ENCODE measurements at places on chromosomes 13 and 19.

DNA sequence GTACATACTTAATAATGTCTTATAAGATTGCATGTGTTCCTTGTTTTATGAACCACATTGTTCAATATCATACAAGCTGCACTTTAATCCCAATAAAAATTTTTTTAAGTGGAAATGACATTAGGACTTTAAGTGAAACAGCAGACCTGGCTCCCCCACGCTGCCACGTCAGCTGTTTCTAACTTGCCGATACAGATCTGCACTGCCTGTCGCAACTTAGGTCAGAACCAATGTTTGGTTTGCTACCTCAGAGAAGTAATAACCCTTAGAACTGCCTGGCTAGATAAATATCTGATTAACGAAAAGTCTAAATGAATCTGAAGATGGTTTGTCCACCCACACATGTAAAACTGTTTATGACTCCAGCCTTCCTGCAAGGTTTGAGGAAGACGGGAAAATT, 327.5 kb upstream of the DACH1 start:
- DNase-seq: no peak

- no peak for DNase-seq
These were observed 865 bp downstream of the ZNF382 start for GRCh38 chr19:36605877-36606478.

GRCh38 chr13:30148171-30148754, 159.1 kb downstream of the KATNAL1 start:
- DNase-seq: no peak

DNA sequence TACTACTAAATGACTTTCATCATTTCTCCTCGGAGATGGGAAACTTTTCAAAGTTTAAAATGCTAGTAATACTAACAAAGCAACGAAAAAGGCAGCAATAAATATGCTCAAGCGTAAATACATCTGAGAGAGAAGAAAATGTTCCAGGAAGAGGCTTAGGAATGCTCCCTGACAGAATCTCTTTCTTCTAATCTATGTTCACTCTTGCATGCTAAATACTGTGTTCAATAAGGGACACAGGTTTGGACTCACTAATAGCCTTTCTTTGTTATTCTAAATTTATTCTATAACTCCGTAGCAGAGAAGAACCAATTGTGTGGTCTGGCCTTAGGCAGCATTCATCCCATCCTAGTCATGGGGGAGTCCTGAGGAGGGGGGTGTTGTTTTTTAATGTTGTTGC, 823.0 kb downstream of the PCDH9 start:
- DNase-seq: no peak

DNA sequence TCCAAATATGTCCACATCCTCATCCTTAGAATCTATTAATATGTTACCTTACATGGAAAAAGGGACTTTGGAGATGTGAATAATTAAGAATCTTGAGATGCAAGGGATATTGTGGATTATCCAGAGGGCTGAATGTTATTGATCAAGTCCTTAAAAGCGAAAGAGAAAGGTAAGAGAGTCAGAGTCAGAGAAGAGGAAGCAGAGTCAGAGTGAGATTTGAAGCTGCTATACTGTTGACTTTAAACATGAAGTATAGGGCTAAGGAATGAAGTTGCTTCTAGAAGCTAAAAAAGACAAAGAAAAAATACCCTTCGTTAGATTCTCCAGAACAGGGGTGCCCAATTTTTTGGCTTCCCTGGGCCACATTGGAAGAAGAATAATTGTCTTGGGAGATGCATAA, 627.2 kb upstream of the SLITRK6 start:
- DNase-seq: no peak

DNA sequence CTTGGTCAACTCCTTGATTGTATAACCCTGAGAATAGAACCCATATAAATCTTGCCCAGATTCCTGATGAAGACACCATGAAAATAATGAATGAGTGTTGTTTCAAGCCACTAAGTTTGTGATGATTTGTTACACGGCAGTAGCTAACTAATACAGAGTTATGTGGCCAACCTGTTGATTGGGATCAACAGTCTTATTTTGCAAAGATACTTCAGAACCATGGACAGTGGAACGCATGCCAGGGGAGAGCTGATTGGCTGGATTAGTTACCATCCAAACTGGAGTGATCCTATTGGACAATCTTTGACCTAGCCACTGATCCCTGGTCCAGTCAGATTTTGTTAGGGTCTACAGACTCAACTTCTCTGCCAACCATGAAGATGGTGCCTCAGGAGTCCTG, 26.6 kb downstream of the CD70 start:
- no peak for DNase-seq

- DNase-seq: no peak
These were observed 389.3 kb downstream of the DACH1 start for GRCh38 chr13:71477735-71478134.

DNA sequence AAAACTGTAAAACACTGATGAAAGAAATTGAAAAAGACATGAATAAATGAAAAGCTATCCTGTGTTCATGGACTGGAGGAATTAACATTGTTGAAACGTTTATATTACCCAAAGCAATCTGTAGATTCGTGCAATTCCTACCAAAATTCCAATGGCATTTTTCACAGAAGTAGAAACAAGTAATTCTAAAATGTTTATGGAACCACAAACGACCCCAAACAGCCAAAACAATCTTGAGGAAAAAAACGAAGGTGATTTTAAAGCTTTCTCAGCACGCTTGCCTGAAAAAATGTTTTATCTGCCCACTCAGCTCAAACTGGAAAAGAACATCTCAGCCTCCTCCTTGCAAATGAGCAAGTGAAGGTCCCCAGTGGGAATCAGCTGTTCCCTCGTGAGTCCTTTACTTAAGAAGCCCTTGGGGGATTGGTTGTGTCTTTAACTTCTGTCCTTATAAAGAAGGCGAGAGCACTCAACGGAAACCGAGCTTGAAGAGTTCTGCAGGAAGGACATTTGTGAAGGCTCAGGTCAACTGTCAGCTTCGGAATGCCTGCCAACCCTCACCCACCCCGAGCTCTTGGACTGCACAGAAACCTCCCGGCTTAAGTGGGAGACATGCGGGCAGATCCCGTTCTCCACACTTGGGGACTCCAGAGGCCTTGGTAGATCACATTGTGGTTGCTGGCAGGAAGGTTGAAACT, 256.0 kb upstream of the IRS2 start:
- DNase-seq: no peak

Data from posterior cingulate gyrus (tissue), 11 donors.